Iris pigment epithelial cell (primary cell): ENCODE measurements at places on chromosomes 11 and 22.

DNA sequence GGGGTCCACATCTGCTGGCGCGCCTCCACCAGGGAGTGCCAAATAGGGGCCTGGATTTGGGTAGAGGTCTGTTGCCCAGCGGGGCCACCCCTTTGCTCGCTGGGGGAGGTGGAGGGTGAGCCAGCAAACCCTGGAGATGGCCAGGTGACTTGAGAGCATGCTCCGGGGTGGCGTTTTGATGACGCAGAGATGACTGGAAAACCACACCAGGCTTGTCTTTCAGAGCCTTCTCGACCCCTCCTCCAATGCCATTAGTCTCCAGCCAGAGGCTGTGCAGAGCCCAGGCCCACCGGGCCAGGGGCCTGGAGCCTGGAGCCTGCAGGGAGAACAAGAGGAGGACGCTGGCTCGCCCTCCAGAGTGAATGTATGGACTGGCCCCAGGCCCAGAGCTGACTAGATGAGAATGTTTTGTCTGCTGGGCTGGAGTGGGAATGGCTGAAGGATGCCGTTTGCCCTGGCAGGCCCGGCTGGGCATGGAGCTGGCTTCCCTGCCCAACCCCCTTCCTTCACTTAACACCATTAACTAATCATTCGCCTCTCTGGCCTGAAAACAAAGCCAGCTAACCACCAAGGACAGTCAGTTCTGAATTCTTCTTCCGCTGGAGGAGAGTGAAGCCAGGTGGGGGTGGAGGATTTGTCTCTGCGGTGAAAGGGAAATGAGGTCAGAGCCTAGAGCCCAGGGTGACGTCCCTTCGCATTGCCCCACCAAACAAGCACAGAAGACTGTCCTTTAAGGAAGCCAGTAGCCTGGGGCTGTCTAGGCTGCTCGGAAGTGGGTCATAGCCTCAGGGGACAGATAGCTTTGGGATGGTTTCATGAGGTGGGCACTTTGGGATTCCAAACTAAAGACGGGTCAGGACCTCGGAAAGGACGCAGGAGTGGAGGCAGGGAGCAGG, 1.6 kb upstream of the MCAM start:
- DNase-seq, result peak; percentile 89

DNA sequence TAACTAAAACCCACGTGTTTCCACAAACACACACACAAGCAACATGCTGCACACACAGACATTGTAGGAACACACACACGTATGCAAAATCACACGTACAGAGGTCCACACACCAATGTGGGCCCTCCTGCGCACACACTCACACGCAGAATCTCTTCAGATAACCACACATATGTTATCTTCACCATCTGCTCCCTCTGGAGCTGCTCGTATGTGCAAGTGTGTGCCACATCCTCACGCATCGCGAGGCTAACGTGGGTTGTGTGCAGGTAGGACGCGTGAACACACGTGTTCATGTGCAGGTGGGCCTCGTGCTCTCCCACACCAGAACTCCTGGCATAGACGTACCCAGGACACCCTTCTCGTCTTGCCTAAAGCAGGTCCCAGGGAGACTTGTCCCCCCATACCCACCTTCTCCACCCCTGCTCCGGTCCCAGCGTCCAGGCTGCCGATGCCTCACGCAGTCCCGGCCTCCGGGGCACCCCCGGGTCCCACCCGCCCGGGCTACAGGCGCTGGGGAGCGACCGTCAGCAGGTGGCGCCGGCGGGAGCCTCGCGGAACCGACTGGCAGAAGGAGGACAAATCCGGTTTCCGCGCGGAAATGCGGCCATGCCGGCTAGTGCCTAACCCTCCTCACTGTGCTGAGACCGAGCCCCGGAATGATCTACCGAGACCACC, 10.3 kb upstream of the IGSF9B start:
- no peak for DNase-seq

- DNase-seq, result no peak
Observed at GRCh38 chr11:67284811-67285540, 4.1 kb upstream of the ANKRD13D start.

GRCh38 chr11:133981156-133981555, 24.4 kb upstream of the IGSF9B start:
- DNase-seq, result no peak

GRCh38 chr11:69803022-69803421, 16.2 kb downstream of the FGF3 start:
- DNase-seq, result no peak

GRCh38 chr11:28739489-28740280, 631.5 kb downstream of the METTL15 start:
- no peak for DNase-seq

- DNase-seq, result no peak
Observed at GRCh38 chr11:8267831-8268529, 4.3 kb upstream of the LMO1 start.

GRCh38 chr11:44574610-44575287, 9.3 kb downstream of the CD82 start:
- peak; percentile 96 for DNase-seq

GRCh38 chr22:29105468-29105867, 32.6 kb downstream of the KREMEN1 start:
- DNase-seq, result peak; percentile 55

GRCh38 chr11:67616431-67617242, 9.9 kb downstream of the NDUFV1 start:
- no peak for DNase-seq

GRCh38 chr11:48169259-48169658, 47.4 kb upstream of the OR4B1 start:
- no peak for DNase-seq

DNA sequence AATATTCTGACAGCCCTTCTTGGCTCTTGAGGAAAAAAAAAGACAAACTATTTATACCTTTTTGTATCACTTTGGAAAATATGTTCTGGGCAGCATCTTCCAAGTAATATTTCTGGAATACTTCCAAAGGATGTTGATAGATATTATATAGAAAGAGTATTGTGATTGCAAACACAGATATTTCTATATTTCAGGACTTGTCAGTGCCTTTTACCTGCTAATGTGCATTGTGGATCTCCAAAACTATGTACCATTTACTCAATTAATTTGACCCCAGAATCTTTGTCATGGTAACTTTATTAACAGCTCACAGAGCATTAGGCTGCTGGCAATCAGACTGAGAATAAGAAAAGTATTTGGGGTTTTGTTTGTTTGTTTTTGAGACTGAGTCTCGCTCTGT, 16.7 kb upstream of the CCND1 start:
- DNase-seq, result no peak

- peak; percentile 69 for DNase-seq
Observed at GRCh38 chr22:37492428-37493344, 6.5 kb upstream of the MFNG start.

DNA sequence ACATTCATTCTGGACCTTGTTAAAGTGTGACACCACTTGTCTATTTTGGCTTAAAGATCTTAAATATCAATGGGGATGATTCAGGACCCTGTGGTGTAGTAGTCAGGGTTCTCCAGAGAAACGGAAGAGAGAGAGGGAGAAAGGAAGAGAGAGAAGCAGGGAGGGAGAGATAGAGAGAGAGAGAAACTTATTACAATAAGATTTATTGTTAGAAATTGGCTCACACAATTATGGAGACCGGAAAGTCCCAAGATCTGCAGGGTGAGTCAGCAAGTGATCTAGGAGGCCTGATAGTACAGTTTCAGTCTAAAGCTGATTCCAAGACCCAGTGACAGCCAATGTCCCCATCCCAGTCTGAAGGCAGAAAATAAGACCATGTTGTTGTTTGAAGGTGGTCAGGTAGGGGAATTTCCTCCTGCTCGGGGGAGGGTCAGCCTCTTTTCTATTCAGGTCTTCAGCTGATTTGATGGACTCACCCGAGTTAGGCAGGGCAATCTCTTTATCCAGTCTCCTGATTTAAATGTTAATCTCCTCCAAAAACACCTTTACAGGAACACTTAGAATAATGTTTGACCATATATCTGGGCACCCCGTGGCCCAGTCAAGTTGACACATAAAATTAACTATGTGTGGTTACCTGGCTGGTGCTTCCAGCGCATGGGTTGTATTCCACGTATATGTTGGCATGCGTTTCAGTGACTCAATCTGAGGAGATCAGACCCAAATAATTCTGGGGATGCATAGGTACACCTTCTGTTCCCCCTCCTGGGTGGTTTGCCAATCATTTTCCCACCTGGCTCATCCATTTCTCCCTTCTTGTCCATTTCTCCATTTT, 1350.5 kb downstream of the TBC1D22A start:
- DNase-seq, result no peak

DNA sequence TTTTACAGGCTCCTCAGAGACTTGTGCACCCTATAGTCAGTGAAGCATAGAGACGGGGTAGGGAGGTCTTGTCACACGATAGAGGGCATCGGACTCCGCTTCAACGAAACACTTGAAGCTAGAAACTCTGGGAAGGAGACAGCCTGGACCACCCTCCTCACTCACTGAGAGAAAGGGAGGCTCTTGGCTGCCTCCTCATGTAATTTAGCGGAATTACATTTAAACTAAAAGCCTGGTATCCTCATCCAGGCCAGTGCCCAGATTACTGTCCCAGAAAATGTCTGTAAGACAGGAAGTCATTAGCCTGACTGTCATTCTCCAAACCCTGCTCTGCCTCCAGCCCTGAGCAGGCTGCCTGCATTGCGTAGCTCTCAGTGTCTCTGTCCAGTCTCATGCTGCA, 36.0 kb downstream of the TTLL1 start:
- DNase-seq, result no peak

- DNase-seq, result peak; percentile 81
Observed at GRCh38 chr11:123654566-123655081, at the start of gene SCN3B. Gene SCN3B (minus strand): TSS chr11:123654624. CDS start chr11:123653801, 823 bp downstream.

- no peak for DNase-seq
Observed at GRCh38 chr22:42061041-42061440, 9.6 kb downstream of the NAGA start.

DNA sequence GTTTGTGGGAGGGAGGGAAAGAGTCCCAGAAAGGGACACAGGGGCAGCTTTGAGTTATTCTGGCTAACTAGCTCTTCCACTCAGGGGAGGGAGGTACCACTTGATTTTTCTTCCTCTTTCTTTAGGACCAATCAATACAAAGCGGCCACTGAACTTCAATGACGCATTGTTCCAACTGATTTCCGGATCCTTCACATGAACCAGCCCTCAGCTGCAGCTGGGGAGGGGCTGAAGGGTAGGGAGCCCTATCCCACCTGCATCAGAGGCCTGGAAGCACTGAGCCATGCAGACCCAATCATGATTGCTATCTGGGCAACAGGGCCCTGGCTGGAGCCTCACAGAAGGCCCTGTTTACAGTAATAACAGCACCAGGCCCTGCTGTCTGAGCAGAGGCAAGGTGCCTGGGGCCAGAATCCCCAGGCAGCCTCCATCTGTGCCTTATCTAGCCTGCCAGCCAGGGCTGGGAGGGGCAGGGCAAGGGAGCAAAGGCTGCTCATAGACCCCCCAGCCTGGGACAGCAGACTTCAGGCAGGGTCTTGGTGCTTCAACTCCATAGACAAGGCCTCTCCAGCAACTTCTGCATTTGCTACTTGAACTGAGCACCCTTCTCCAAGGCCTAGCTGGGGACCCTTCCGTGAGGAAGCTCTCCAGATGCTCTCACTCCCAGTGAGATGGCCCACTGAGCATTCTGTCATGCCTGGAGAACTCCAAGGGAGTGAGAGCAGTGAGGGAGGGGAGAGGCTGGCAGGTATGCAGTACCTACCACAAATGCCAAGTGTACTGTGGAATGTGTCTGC, 22.5 kb downstream of the CLPB start:
- no peak for DNase-seq

DNA sequence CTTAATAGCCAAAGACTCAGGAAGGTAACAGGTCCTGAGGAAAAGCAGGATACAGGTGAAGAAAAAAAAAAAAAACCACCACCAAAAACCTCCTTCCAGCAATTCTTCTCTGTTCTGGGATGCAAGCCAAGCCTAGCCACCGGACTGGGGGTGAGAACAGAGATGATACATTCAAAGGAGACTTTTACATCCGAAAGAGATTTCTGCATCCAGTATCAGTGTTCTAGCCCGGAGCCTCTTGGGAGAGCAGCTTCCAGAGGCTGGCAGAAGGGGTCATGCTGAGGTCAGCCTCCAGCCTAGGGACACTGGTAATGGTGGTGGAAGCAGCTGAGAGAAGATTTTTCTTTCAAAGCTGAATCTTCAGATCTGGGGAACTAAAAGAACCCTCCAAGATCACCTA, 76.2 kb downstream of the KCNC1 start:
- peak; percentile 71 for DNase-seq

- DNase-seq, result no peak
Observed at GRCh38 chr22:26374391-26375026, 54.6 kb upstream of the ASPHD2 start.

GRCh38 chr11:115623021-115623451, 118.8 kb upstream of the CADM1 start:
- peak; percentile 80 for DNase-seq

GRCh38 chr22:40211476-40212054, 33.8 kb downstream of the TNRC6B start:
- no peak for DNase-seq

GRCh38 chr11:12719221-12719620, 45.0 kb downstream of the TEAD1 start:
- DNase-seq, result peak; percentile 58

GRCh38 chr11:2775083-2775625, 75.4 kb upstream of the KCNQ1OT1 start:
- no peak for DNase-seq

- no peak for DNase-seq
Observed at GRCh38 chr22:47207387-47207786, 444.9 kb downstream of the TBC1D22A start.

GRCh38 chr11:107819361-107820014, 39.1 kb downstream of the SLC35F2 start:
- peak; percentile 80 for DNase-seq

DNA sequence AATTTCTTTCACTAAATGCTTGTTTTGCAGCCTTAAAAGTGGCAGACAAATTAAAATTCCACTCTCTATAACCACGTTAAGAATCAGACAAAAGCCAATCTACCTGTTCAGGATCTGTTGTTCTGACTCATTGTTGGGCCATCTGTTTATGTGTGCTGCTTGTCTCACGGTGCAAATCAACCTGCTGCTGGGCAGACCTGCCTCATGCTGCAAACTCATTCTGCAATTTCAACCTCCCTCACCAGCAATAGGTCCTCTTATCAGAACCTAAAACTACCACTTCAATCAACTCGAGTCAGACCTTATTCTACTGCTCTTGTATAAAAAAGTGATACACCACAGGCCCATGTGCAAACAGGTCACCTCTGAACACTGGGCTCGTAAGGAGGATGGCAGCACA, 75.1 kb downstream of the LARGE2 start:
- DNase-seq, result no peak

DNA sequence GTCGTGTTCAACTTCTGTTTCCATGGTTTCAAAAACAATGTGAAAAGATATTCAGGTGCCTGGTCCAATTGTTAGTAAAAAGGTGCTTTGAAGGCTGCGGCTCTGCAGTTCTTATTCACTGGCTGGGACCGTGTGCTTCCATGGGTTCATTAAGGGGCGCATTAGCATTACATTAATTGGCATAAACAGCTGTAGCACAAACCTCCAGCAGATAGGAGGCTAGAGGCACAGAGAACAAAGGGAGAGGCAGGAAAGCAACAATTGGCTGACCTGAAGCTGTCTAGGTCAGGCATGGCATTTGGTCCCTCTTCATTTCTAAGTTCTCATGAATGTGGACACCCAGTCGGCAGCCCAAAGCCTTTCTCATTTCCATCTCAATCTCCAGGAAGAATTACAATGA, 16.6 kb downstream of the PAK1 start:
- DNase-seq, result no peak

- no peak for DNase-seq
Observed at GRCh38 chr11:2752923-2753322, 53.1 kb upstream of the KCNQ1OT1 start.
